ENCODE measurements at places on chromosomes 3 and 15.

DNA sequence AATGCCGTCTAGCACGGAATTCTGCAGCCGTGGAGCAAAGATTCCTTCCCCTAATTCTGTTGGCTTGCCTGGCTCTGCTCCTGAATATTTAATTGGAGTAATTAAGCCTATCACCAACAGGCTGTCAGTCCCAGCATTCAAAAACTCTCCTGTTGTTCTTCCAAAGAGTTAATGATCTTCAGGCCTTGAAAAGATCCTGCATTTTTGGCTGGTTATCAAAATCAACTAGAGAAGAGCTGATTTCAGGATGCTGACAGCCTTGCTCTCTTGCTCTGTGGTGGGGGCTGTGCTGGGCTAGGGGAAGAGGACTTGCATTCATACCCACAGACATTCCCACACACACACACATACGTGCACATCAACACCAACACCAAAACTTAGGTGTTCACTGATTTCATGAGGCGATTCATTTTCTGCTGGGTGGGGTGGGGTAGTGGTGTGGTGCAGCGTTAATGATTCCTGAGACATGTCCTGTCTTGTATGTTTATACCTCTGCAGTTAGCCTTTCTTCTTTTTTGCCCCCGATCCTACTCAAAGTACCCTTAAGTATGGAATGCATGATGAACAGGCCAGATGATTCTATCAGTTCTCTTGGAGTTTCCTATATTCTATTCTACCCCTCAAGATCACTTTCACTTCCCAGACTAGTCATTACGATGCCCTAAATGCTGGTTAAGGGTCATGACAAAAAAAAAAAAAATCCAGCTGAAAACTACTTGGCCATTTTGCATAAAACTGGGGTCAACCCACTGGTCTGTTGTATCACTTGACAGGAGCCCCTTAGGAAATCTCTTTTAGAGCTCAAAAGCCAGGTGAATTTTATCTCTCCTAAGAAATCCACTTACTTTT is 42.3 kb downstream of the CPN2 start:
- no peak for DNase-seq

- peak; percentile 72 for DNase-seq
Observed at GRCh38 chr15:31489801-31490646, 163.4 kb downstream of the KLF13 start.

- no peak for DNase-seq
Observed at GRCh38 chr15:83695901-83696425, 42.0 kb downstream of the ADAMTSL3 start.

DNA sequence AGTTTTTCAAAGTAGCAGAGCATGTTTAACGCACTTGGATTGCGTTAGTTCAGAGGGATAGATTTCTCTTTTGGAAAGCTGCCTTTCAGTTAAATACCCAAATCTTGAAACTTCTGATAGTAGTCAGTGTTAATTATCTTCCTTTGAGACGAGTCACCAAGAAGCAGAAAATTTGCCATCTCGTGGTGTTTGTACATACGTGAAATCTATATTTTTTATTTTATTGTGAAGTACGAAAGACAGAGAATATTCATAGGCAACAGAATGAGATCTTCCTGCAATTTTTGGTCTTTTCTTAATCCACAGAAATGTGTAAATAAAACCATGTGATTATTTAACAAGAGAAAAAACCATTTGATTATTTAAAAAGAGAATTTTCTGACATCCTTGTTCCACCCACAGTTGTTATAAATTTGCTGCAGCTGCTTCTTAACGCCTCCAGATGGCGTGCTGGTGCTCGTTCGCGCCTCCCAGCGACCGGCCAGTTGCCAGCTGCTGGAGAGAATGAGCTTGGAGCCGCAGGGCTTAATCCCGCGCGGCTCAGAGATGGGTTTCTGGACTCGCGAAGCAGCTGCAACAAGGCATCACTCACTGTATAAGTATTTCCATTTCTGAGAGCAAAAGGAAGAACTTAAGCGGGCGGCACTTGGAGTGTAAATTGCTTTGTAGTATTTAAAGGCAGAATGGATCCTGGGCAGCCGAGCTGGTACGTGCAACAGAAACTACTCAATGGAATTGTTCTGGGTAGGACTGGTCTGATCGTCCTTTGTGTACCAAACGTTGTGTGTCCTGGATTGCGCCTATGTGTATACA is 10.5 kb upstream of the SLITRK3 start:
- DNase-seq: peak; percentile 85

DNA sequence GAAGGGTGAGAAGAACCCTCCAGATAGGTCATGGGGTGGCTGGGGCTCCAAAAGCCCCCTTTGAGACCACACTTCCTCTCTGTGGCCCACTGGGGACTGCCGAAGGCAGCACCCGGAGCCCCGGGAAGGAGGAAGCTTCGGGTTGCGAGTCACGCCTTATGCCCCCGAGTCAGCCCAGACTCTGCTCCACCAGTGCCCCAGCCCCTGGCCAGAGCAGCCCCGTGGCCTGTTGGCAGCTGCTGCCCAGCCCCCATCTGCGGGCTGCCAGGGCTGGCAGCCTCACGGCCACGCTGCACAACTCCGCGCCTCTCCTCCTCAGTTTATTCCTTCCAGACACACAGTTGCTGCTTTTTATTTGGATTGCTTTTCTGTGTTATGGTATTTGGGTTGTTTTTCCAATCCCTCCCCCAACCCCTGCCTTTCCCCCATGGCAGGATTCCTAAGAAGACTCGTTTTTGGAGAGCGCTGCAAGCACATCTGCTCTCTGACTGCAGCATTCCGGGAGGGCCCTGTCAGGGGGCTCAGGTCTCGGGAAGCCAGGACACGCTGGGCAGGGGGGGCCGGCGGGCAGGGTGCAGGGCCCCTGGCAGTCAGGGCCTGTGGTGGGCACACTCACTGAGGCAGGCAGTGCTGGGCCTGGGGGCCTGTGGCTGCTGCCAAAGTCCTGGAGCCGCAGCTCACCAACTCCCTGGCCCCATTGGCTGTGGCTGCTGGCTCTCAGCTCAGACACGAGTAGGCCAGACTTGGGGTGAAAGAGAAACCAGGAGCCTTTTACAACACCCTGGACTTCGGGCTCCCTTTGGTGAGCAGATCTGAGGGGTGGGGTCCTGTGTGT is 20.2 kb downstream of the MAGEF1 start:
- DNase-seq: no peak

DNA sequence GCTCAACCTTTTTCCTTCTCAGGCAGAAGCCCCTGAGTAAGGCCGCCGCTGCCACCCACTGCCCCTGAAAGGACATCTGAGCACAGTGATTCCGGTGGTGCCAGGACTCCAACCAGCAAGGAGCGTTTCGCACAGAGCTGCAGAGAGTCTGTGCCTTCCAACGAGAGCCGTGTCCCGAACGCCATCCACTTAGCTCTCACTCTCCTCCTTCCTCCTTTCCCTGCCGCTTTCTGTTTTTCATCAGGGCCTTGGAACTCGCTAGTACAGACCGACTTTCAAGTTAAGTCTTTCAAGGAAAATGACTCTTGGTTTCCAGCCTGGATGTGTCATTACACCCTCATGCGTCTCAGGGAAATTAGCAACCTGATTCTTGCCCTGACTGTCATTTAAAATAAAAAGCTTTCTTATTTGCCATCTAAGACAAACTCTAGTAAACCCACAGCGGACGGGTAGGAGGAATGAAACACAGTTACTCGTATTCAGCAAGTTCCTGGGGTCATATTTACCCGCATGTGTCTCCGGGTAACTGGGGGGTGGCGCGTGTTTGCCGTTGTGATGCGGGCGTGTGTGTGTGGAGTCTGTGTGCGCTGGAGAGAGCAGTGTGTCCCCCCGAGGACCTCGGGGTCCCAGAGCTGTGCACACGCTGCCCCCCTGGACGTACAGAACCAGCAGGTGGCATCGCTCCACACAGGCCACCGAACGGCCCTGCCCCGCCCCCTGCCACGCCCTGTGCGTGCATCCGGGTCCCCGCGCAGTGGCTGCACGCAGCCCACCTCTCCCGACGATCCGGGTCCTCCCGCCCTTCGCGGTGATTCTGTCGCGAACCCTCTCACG is 30.4 kb upstream of the ALDH1A3 start:
- no peak for DNase-seq

DNA sequence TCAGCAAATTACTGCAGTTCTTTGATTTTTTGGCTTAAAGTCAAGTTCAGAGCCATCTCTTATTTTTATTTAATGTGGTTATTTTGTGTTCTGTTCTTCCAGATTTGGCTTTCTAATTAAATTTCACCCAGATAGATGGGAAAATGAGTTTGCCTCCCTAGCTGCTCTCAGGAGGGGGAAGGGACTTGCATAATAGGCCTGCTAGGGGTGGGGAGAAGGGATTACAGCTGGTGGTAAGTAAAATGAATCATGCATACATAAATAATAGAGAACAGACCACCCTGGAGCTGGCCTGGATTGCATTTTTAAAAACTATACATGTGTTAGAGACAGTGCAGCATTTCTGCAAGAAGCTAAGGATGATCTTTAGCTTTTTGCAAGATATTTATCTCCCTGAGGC is 3.9 kb upstream of the PXYLP1 start:
- DNase-seq: no peak

DNA sequence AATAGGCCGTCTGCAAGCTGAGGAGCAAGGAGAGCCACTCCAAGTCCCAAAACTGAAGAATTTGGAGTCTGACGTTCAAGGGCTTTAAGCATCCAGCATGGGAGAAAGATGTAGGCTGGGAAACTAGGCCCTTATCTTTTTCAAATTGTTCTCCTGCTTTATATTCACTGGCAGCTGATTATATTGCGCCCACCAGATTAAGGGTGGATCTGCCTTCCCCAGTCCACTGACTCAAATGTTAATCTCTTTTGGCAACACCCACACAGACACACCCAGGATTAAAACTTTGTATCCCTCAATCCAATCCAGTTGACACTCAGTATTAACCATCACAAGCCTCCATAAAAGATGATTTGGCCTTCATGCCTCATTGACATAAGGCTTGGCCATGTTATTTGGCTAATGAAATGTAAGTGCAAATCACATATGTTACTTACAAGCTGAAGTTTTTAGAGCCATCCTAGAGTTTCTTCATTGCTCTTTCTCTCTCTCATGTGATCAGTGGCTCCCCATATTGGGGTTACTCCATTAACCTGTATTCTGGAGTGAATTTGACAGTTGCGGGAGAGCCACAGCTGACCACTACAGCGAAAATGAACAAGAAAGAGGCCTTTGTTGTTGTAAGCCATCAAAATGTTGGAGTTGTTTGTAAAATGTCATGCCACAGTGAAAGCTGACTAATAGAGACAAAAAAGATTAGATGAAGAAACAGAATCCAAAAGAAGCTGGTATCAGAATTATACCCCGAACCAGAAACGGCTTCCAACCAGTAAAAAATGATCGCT is 61.7 kb downstream of the GBE1 start:
- DNase-seq: no peak

DNA sequence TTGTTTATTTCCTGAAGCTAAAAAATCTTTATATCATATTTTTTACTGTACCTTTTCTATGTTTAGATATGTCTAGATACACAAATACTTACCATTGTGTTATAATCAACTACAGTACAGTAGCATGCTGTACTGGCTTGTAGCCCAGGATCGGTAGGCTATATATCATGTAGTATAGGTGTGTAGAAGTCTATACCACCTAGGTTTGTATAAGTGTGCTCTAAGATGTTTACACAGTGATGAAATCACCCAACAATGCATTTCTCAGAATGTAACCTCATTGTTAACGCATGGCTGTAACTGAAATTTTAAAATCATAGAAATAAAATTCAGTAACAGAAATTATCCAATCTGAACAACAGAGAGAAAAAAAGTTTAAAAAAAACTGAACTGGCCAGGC is 43.2 kb downstream of the EIF3J start:
- DNase-seq: no peak

DNA sequence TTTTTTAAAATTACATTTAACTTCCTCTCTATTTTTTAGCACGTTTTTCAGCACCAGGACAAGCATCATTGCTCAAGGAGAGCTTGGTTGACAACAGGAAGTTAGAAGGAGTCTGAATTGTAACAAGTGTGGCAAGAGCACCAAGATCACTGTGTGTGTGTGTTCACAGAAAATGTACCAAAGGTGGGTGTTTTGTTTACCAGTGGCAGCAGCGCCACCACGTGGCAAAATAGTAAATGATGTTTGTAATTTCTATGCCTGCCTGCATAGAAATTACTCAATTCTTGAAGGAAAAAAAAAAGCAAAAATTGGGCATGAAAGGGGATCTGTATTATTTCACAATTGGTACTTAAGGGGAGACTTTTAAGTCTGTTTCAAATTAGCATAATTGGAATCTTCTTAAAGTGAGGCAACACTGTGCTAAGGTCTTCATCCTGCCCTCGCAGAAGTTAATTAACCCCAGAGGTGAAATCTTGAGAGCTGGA is 7.4 kb upstream of the U2SURP start:
- peak; percentile 85 for DNase-seq

DNA sequence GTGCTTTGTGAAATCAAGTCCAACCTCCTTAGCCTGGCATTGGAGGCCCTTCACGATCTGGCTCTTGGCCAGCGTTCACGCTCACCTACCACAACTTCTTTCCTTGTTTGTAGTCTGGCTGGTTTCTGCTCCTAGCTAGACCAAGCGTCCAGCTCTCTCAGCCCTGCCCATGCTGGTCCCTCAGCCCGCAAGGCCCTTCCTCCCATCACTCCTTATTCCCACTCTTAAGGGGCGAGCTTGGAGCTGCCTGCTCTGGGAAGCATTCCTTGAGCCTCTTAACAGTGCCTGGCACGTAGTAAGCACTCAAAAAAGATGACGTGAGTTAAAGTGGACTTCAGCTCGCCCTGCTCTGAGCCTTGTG is 8.7 kb downstream of the SLC6A6 start:
- no peak for DNase-seq

- no peak for DNase-seq
Observed at GRCh38 chr3:138059261-138059660, 49.3 kb downstream of the CLDN18 start.

- DNase-seq: no peak
Observed at GRCh38 chr3:25090698-25091453, 337.2 kb upstream of the RARB start.

GRCh38 chr15:28936481-28936881 is 50.7 kb downstream of the APBA2 start:
- DNase-seq: no peak

DNA sequence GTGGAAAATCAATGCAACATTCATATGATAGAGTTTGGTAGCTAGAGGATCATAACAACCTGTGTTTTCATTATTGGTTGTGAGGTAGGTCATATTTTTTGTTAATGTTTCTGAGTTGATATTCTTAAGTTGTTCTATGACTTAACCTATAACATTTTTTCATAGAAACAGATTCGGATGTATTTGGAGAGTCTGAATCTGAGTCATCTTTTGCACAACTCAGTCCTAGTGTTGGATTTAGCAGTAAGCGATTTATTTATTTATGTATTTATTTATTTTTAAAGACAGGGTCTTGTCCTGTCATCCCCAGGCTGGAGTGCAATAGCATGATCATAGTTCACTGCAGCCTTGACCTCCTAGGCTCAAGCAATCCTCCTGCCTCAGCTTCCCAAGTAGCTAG is 292.8 kb upstream of the ZNF717 start:
- DNase-seq: no peak

- DNase-seq: no peak
Observed at GRCh38 chr15:25053000-25053815, 98.4 kb downstream of the SNRPN start.

Data from MCF 10A (cell line).